Posterior cingulate gyrus (tissue), 11 donors: ENCODE measurements at places on chromosomes 7 and 10.

GRCh38 chr7:114720725-114721124, 201.2 kb upstream of the MDFIC start:
- no peak for DNase-seq

DNA sequence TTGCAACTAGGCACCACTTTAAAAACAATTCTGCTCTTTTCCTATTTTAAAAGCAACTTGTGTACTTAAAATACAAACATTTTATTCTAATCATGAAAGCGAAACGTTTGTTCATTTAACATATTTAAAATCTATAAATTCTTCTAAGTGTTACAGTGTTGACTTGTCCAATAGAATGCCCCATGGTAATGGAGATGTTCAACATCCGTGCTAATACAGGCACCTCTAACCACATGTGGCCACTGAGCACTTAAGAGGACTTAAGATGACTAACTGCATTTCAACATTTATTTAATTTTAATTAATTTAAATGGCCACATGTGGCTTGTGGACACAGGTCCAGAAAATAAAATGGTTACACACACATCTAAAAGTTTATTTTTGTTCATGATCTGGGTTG, 115.1 kb downstream of the TPK1 start:
- DNase-seq = no peak

- DNase-seq = peak; percentile 13
Observed at GRCh38 chr7:37643876-37644275, 39.7 kb upstream of the GPR141 start.

- DNase-seq = no peak
Observed at GRCh38 chr7:91519241-91520158, 255.3 kb downstream of the FZD1 start.

- no peak for DNase-seq
Observed at GRCh38 chr10:14394179-14394578, 63.5 kb upstream of the FRMD4A start.

GRCh38 chr10:72753760-72754231, 61.9 kb downstream of the MCU start:
- no peak for DNase-seq

- no peak for DNase-seq
Observed at GRCh38 chr10:131746241-131746711, 154.5 kb upstream of the PPP2R2D start.

DNA sequence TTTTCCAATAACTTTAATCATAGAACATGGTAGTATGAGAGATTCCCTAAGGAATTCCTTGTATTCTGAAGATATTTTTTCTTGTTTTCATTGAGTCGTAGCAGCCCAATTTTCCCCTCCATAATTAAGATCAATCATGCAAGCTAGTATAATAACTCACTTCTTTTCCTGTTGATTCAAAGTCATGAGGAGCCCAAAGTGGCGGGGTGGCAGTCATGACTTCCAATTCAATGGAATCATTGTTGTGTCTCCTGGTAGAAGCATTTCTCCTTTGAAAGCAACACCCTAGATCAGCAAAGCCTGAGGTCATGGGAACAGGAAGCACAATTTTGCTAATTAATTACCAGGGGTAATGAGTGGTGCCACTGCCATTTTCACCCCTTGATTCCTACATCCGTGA, 77.6 kb upstream of the MAGI2 start:
- no peak for DNase-seq
